Mesothelial cell of epicardium (in vitro differentiated cells): ENCODE measurements at places on chromosomes 6 and 20. TPM values are rescaled to one million over a fixed set of nuclear protein-coding genes. Genes with fewer than 3 reads are reported as not detected.

- H3K36me3 ChIP-seq: no peaks in the 10 kb centered on the region
- DNase-seq: peak; percentile 79
- H3K4me1 ChIP-seq: peaks cover 5% of the 10 kb centered on the region
- H3K27me3 ChIP-seq: peaks cover 89% of the 10 kb centered on the region
- H3K27ac ChIP-seq: no peak overlapping the region
- H3K4me3 ChIP-seq: no peak overlapping the region
Observed at GRCh38 chr20:2742934-2743559, 50.5 kb downstream of the EBF4 start.

- H3K4me1 ChIP-seq: peaks cover 4% of the 10 kb centered on the region
- H3K4me3 ChIP-seq: no peak overlapping the region
- H3K36me3 ChIP-seq: no peaks in the 10 kb centered on the region
- no peak for DNase-seq
- H3K27ac ChIP-seq: no peak overlapping the region
Observed at GRCh38 chr6:97440590-97441176, 157.7 kb upstream of the MMS22L start.

DNA sequence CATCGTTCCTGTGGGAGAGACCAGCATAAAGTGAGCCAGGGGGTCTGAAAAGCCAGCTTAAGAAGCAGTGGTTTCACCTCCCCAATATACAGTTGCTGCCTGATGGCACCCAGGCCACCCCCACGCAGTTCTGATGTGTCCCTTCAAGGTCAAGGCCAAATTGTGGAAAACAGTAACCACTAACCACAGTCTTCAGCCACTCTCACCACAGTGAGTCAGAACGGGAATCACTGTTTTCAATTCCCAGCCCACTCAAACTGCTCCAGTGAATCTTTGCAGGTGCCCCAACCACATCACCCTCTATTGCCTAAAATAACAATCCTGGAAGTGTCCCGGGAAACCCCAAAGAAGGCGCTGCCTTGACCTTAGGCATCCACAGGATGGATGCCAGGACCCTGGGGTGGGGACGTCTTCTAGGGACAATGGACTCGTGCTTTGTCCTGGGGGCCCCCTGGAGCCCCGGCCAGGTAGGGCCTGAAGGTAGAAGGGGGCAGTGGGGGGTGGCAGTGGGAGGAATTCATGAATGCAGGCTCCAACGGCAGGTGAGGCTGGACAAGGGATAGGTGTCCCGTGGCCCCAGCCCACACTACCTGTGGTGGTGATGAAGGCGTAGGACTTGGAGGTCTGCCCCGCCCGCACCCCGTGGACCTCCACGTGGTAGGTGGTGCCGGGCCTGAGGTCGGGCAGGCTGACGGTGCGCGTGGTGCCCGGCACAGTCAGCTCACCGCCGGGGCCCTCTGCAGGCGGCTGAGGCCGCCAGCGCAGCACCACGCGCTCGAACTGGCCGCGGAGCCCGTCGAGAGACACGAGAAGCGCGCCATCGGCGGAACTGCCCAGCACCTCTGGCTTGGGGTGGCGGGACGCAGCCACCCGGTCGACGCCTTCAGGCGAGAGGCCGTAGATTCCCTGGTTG lies 22.2 kb downstream of the TNXB start:
- peaks cover 11% of the 10 kb centered on the region for H3K4me1 ChIP-seq
- DNase-seq: no peak
- no peaks in the 10 kb centered on the region for H3K36me3 ChIP-seq
- no peak overlapping the region for H3K27ac ChIP-seq

DNA sequence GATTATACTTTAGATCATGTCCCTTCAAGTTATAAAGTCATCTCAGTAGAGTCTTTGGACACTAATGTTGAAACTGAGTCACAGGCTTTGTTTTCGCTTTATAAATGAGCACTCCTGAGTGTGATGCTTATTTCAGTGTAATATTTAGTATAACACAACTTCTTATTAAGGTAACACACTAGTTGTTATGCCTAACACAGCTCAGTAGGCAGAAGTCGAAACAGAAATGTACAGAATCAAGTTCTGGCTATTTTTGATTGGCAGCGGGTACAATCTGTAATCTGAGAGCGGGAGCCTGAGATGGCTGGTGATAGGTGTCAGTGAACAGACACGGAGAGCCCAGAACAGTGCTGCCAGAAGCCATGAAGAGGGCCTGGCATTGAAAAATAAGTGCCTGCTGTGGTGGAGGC lies 11.4 kb downstream of the HECA start:
- H3K27me3 ChIP-seq: no peaks in the 10 kb centered on the region
- no peak for DNase-seq
- H3K4me3 ChIP-seq: no peak overlapping the region
- peaks cover 49% of the 10 kb centered on the region for H3K4me1 ChIP-seq

- H3K4me1 ChIP-seq: no peaks in the 10 kb centered on the region
- H3K27me3 ChIP-seq: peaks cover 53% of the 10 kb centered on the region
- H3K4me3 ChIP-seq: no peak overlapping the region
- H3K27ac ChIP-seq: no peak overlapping the region
Observed at GRCh38 chr20:63507083-63507743, 8.3 kb upstream of the EEF1A2 start.

GRCh38 chr6:128676456-128676855 lies 156.1 kb upstream of the PTPRK start:
- no peaks in the 10 kb centered on the region for H3K27me3 ChIP-seq
- H3K27ac ChIP-seq: no peak overlapping the region
- H3K36me3 ChIP-seq: no peaks in the 10 kb centered on the region
- no peaks in the 10 kb centered on the region for H3K4me1 ChIP-seq
- no peak for DNase-seq

DNA sequence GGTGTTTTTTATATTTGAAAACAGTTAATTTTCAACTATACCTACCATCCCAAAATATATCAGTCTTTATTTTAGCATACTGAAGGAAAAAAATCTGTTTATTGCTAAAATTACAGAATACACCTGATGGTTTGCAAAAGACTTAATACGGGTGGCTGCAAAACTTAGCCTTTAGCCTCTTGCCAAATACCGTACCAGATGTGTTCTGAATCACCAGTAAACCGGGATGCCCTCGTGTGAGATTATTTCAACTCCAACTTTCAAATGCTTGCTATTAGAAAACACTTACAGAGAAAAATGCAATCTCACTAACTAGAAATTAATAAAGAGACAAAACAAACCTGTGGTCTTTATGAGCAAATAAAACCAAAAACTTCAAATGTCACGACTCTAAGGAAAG lies 36.0 kb downstream of the REV3L start:
- H3K27me3 ChIP-seq: no peaks in the 10 kb centered on the region
- DNase-seq: no peak

The MUC21 gene
- total RNA-seq: not detected in 3 replicates
